CD4-positive, alpha-beta T cell treated with Interleukin-2 at 100 ng/mL for 4 hours (primary cell): ENCODE measurements at places on chromosomes 7 and 10.

DNA sequence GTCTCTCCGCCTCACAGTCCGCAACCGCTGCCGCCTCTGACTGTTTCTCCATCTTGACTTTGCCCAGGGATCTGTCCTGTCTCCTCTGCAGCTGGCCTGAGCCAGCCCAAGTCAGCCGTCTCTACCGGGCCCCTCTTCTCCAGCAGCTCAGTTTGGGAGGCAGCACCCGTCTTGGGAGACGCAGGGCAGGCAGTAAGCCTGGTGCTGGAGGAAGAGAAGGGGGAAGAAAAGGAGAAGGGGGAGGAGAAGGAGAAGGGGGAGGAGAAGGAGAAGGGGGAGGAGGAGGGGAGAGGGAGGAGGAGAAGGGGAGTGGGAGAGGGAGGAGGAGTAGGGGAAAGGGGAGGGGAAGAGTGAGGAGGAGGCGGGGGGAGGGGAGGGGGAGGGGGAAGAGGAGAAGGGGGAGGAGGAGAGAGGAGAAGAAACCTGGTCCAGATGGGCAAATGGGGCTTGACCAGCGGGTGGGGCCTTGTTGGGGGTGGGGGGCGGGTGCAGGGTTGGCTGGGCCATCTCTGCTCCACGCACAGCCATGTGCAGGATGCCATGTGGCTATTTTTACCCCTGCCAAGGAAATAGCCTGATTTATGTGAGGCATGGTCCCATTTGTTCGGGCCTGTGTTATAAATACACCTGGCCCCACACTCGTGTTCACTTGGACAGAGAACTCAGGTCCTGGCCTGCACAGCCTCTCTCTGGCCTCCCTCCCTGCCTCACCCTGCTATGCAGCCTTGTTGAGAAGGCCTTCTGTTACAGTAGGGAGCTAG, 35.9 kb upstream of the FZD9 start:
- DNase-seq, result no peak

- DNase-seq, result no peak
Measured at GRCh38 chr7:22801912-22802311, 20.7 kb downstream of the TOMM7 start.

DNA sequence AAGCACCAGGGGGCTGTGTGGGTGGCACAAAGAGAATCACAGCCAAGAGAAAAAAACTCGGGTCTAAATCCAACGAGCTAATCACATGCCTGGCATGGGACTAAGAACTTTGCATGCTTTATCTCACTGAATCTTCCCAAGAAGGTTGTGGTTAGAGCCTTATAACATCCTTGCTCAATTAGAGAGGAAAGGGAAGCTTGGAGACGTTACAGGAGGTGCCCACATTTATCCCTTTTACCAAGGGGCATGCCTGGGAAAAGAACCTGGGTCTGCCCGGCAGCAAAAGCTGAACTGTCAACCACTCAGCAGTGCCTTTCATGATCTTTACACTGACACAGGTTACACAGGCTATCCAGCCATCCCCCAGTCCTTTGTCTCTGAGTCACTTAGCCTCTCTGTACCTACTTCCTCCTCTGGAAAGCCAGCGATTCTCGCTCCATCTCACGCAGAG, 190.1 kb downstream of the PRPF18 start:
- DNase-seq, result no peak

DNA sequence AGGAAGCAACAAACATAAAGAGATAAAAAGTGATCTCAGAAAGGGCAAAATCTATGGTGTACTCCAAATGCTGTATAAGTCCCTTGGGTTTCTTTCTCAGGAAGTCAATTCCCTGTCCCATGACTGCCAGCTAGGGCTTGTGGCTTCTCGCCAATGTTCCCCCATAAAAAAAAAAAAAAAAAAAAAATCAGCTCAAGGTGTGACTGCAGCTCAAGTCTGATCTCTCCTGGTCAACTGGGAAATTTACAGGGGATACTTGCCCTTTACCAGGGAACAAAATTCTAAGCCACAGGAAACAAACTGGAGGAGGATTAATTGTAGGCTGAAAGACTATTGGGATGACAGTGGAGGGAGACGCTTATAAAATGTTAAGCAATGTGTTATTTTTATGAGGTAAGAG, 76.0 kb downstream of the PCGF5 start:
- no peak for DNase-seq

DNA sequence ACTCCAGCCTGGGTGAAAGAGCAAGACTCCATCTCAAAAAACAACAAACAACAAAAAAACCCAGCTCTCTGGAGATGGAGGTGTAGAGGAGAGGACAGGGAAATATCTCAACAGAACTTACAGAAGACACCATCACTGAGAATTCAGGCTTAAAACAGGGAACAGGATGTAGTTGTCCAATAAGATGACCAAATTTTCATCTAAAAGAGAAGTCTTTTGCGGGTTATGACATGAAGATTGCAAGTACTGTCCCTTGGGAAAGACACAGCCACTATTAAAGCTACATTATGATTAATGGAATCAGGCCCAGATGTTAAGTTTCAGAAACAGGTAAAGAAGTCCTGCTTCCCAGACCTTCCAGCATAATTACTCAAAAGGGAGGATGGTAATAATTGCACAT, 235.2 kb upstream of the NRP1 start:
- no peak for DNase-seq

GRCh38 chr10:7152982-7153381, 257.9 kb downstream of the SFMBT2 start:
- no peak for DNase-seq

DNA sequence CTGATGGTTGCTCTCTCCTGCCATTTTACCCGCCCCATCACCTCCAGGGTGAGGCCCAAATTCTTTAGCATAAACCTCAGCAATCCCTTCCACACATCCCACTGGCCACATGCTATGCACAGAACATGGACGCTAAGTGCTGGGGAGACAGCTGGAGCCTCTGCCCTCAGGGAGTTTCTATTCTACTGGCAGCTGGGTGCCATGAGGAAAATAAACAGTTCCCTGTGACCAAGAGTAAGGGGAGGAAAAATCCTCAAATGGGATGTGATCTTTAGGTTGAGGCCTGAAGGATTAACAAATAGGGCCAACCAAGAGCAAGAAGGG, 1.2 kb downstream of the PARP12 start:
- DNase-seq, result no peak
